Esophagus squamous epithelium (tissue), 5 donors: ENCODE measurements at places on chromosomes 6 and 20.

DNA sequence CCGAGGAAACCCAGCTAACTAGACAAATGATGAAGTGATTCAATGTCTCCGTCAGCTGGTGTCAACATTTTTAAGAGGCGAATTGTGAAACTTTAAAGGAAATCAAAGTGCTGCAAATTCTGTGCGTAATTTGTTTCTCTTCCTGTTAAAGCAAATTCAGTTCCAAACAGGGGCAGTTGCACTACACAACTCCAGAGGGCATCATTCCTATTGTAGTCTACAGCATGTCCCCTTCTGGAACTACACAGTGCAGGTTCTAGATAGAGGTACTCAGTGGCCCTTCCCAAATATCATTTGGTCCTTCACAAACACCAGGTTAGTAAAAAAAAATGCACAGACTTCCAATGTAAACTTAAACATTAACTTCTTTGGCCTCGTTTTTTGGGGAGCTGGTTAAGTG lies 38.3 kb upstream of the SMLR1 start:
- no peak for DNase-seq

DNA sequence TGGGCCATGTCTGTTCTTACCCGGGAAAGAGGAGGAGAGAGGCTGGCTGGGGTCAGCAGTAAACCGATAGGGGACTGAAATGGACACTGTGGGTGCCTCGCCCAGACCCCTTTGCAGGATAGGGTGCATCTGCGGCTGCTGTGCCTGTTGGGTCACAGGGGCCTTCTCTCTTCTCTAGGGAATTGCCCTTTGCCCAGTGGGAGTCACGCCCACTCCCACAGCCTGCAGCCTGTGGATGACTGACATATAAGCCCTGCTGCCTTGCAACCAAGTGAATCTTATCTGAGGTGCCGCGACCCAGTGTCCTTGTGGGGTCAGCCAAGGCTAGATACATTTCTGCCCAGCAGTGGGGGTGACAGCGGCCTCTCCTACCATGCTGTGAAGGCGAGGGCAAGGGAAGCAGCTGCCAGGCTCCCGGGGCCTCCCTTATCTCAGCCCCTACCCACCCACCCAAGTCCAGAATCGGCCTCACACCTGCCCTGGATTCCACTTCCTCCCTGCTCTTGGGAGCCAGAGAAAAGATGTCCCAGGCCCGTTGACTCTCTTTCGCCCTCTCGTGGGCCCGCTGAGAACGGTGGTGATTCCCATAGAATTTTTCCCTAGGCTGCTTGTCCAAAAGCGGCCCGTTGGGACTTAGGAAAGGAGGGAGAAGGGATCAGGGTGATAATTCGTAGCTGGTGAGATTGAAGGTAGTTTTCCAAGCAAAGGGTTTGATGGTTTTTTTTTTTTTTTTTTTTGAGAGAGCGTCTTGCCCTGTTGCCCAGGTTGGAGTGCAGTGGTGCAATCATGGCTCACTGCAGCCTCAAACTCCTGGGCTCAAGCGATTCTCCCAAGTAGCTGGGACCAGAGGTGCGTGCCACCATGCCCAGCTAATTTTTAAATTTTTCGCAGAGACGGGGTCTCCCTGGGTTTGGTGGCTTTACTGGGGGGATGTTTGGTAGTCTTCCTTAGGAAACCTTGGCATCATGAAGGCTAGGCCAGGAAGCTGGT lies 76.4 kb upstream of the RNF24 start:
- DNase-seq: no peak

GRCh38 chr6:168097621-168098430 lies 18.8 kb upstream of the FRMD1 start:
- DNase-seq: no peak

- DNase-seq: no peak
These were observed 361.8 kb downstream of the QKI start for GRCh38 chr6:163776196-163776905.
